ENCODE measurements at places on chromosomes 13 and 19.
A peak's percentile ranks its signal among the peaks of the same experiment; 100 is the strongest.

- no peak for DNase-seq
These were observed 36.0 kb upstream of the GPI start for GRCh38 chr19:34328982-34329381.

DNA sequence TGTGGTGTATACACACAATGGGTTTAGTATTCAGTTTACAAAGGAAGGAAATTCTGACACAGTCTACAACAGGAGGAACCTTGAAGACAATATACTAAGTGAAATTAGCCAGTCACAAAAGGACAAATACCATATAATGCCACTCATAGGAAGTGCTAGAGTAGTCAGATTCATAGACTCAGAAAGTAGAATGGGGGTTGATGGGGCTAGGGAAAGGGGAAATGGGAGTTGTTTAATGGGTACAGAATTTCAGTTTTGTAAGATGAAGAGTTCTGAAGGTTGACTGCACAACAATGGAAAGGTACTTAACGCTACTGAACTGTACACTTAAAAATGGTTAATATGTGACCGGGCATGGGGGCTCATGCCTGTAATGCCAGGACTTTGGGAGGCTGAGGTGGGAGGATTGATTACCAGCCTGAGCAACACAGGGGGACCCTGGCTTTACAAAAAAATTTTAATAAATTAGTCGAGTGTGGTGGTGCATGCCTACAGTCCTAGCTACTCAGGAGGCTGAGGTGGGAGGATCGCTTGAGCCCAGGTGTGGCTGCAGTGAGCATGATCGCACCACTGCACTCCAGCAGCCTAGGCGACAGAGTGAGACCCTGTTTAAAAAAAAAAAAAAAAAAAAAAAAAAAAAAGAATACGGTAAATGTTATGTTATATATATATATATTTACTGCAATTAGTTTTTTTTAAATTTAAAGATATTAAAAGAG is 45.0 kb downstream of the SLC15A1 start:
- DNase-seq, result no peak

DNA sequence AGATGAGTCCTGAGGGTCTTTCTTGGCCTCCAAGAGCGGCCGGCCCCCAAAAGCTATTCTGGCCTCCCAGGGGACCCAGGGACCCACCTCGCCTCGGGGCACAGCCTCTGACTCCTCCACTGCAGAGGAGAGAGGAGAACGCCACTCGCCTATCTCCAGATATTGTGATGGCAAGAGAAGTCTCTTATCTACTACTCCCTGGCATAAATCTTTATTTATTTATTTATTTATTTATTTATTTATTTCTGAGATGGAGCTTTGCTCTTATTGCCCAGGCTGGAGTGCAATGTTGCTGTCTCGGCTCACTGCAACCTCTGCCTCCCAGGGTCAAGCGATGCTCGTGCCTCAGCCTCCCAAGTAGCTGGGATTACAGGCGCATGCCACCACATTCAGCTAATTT is 11.0 kb downstream of the SLC7A9 start:
- DNase-seq, result no peak

GRCh38 chr19:47047763-47048405 is 540 bp downstream of the TMEM160 start:
- DNase-seq, result peak; percentile 36

GRCh38 chr13:30718661-30719524 is 16.4 kb upstream of the ALOX5AP start:
- DNase-seq, result no peak

DNA sequence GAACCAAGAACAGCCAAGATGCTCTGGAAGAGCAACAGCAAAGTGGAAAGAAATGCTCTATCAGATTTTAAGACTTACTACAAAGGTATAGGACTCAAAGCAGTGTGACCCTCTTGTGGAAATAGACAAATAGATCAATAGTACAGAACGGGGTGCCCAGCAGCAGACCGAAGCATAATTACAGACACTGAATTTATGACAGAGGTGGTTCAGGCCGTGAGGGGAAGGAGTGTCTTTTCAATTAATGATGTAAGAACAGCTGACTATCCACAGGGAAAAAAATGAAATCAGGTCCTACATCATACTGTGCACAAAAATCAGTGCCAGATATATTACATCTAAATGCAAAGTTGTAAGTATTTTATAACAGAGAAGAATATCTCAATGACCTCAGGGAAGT is 95.6 kb downstream of the KATNAL1 start:
- DNase-seq, result no peak

DNA sequence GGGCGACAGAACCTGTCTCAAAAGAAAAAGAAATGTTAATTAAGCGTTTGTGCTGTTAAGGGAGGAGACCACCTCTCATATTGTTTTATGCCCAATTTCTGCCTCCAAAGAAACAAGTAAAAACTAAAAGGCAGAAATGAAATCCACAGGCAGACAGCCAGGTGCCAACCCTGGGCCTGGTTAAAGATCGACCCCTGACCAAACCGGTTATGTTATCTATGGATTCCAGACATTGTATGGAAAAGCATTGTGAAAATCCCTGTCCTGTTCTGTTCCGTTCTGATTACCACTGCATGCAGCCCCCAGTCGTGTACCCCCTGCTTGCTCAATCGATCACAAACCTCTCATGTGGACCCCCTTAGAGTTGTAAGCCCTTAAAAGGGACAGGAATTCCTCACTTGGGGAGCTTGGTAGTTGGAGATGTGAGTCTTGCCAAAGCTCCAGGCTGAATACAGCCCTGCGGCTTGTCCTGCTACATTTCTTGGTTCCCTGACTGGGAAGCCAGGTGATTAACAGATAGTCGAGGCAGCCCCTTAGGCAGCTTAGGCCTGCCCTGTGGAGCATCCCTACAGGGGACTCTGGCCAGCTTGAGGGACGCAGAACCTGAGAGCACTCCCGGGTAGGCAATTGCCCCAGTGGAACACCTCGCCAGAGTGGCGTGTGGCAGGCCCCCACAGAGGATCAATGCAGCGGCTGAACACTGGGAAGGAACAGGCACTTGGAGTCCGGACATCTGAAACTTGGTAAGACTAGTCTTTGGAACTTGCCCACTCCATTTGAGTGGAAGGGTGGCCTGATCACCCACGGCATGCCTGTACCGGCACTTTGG is 748 bp upstream of the ZNF552 start:
- DNase-seq, result no peak

GRCh38 chr19:1910177-1910576 is 5.0 kb downstream of the ADAT3 start:
- no peak for DNase-seq

GRCh38 chr13:51003642-51004041 is 94.1 kb downstream of the RNASEH2B start:
- no peak for DNase-seq

- DNase-seq, result no peak
These were observed 127.2 kb downstream of the DNAJC15 start for GRCh38 chr13:43150369-43151207.

- DNase-seq, result no peak
These were observed 28.7 kb downstream of the STK24 start for GRCh38 chr13:98548230-98548629.

DNA sequence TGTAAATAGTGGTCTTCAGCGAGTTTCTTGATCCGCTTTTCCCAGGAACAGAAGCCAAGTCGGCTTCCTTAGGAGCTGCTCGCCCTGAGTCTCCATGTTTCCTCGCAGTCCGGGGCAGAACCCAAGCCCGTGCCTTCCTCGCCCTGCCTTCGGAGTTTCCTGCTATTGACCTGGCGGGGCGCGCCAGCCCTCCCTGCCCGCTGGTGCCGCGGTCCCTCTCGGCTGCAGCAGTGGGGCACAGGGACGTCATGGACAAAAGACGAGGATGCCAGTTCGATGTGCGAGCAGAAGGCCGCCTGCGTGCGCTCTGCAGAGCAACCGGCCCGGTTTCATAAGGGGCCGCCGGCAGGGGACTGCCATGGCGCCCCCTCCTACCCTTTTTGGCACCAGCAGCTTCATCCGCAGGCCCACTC is 156.6 kb downstream of the TM9SF2 start:
- peak; percentile 1 for DNase-seq

DNA sequence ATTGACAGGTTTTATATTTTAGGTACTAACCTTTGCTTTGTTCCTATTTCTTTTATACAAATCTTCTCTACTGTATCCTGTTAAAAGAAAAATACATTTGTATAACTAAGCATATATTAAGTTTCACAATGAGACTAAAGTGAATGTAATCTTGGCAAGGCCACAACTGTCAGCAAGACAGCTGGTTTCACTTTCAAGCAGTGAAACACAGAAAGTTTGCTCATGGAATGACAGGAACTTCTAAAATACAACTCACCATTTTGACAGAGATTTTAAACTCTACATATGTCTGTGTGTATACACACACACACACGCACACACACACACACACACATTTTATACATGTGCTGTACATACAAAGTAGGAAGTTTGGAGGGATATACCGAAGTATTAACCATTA is 53.3 kb downstream of the PARP4 start:
- no peak for DNase-seq

DNA sequence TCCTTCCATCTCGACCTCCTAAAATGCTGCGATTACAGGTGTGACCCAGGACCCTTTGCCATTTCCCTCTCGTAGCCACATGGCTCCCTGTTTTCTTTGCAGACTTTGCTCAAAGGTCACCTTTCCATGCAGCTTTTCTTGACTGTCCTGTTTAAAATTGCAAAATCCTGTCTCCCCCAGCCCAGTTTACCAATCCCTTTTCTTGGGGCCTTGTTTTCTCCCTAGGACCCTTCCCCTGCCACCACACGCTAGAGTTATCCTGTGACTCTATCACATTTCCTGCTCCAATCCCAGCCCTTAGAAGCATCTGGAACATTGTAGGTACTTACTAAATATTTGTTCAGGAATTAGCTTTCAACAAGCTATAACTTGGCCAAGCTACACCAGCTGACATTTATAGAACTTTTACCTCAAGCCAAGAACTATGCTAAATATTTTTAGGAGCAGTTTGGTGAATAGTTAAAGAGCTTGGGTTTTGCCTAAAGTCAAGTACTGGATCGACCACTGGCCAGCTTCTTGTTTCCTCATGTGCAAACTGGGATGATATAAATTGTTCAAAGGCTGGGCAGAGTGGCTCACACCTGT is 9.1 kb upstream of the SERTAD3 start:
- no peak for DNase-seq

DNA sequence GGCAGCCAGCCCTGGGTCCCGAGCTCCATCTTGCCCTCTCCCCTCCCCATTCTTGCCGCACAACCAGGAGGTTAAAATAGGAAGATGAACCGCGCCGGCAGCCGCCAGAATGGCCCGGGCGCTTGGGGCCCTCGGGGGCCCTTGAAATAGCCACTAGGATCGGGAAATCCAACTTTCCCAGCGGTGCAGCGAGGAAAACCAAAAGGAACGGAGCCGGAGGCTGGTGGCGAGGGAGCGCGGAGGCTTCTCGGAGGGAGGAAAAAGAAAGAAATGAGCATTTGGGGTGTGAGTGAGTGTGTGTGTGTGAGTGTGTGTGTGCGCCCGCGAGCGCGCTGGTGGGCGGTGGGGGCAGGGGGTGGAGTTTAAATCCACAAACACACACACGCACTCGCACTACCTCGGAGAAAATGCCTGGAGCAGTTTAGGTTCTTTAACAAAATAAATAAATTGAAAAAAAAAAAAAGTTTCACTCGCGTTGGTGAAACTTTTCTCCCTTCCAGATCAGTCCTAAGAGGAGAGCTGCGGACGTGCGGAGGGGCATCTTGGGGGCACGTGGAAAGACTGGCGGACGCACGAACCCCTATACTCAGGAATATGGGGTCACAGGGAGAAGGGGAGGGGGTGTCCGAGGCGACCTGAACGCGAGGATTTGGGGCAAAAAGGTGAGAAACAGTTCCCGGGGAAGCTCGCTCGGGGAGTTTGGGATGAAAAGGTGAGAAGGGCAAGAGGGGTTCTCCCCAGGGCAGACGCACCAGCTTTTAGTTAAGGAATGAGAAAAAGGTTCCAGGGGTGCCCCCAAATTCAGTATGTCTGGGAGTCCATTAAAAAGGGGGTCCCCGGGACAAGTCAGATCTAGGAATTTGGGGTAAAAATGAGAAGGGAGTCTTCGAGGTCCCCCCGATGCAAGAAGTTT is 1.3 kb downstream of the RFX2 start:
- peak; percentile 44 for DNase-seq

GRCh38 chr13:112001571-112001970 is 65.4 kb upstream of the SOX1 start:
- DNase-seq, result no peak

DNA sequence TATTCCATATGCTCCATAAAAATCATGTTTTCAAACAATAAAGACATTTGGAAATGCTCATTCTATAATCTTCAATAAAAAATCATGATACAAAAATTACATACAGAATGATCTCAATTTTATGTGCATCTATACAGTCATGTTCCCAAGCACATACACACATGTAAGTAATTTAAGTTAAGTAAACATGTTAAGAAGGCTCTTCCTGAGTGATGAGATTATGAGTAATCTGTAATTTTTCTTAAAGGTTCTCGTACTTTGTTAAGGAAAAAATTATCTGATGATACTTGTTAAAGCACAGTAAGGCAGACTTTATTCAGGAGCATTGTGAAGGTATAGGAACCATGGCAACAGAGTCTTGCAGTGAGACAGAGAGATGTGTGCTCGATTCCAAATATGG is 30.0 kb upstream of the DLEU7 start:
- no peak for DNase-seq

- DNase-seq, result no peak
These were observed 21.2 kb upstream of the TOMM40 start for GRCh38 chr19:44869733-44870470.

GRCh38 chr13:59677966-59678814 is 485.5 kb downstream of the DIAPH3 start:
- DNase-seq, result no peak

- no peak for DNase-seq
These were observed 37.1 kb downstream of the AP1M1 start for GRCh38 chr19:16234552-16235445.

GRCh38 chr19:2381148-2381820 is 21.2 kb downstream of the TMPRSS9 start:
- no peak for DNase-seq

- DNase-seq, result no peak
These were observed 237.1 kb downstream of the LHFPL6 start for GRCh38 chr13:39365879-39366278.

DNA sequence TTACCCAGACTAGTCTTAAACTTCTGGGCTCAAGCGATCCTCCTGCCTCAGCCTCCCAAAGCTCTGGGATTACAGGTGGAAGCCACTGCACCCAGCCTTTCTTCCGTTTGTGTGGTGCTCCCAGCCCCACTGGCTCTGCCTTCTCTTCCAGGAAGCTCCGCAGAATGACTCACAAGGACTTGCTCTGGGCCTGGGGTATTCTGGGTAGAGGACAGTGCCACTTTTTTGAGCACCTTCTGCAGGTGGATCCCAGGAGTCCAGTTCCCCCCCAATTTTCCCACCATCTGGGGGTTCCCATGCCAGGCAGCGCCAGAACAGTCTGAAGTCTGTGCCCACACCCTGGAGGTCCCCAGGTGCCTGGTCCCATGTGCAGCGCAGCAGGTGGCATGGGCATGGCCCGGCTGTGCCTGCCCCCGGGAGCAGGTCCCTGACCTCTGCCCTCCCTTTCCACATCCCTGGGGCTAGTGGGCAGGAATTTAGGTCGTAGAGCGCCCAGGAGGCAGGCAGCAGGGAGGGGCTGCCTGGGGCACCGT is 1.6 kb downstream of the REEP6 start:
- DNase-seq, result no peak

- no peak for DNase-seq
These were observed 536.4 kb downstream of the IRS2 start for GRCh38 chr13:109249780-109250528.
